ENCODE measurements at places on chromosomes 5 and 9. TPM values are rescaled to one million over a fixed set of nuclear protein-coding genes. Genes with fewer than 3 reads are reported as not detected.

The FAM174A gene
- total RNA-seq = 4.4 TPM

DNA sequence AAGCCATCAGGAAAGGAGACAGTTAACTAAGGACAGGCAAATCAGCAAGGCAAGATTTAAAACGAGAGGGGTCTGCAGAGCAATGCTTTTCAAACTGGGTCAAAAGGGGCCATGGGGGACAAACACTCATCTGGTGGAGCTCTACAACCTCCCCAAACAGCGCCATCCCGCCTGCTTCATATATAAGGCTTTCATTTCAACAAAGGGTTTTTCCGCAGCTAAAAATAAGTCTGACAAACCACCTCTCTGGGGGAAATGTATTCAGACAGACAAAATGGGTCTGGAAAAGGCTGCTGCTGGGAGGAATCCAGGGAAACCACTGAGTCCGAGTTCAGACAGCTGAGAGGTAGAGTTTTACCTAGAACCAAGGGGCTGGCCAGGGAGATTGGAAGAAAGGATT is 8.3 kb upstream of the SEPTIN8 start:
- H3K27ac ChIP-seq = no peak overlapping the region
- H3K4me3 ChIP-seq = no peak overlapping the region
- no peak for DNase-seq
- H3K36me3 ChIP-seq = no peaks in the 10 kb centered on the region
- H3K27me3 ChIP-seq = peaks cover 30% of the 10 kb centered on the region

- no peaks in the 10 kb centered on the region for H3K4me1 ChIP-seq
- no peak overlapping the region for H3K4me3 ChIP-seq
- DNase-seq = no peak
- H3K27ac ChIP-seq = no peak overlapping the region
- no peaks in the 10 kb centered on the region for H3K27me3 ChIP-seq
- no peaks in the 10 kb centered on the region for H3K36me3 ChIP-seq
Measured at GRCh38 chr5:92364986-92365550, 982.0 kb upstream of the ARRDC3 start.

DNA sequence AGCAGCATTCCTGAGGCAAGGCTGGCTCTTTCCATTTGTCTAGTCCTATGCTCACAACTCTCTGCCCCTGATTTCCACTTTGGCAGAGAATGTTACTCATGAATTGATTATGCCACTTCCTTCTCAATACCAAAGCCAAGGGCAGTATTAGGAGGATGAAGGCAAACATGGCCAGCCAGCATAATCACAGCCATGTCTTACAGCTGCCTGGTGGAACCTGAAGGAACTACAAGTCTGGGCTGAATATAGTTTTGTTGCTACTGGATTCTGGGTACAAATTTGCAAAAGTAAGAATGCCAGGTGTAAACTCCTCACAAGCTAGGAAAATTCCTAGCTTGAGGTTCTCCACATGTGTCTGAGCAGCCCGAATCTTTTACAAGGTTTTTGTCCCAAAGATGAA is 4.2 kb downstream of the SIL1 start:
- H3K4me3 ChIP-seq = no peak overlapping the region
- H3K4me1 ChIP-seq = peaks cover 19% of the 10 kb centered on the region
- no peak for DNase-seq
- H3K36me3 ChIP-seq = peaks cover 8% of the 10 kb centered on the region

DNA sequence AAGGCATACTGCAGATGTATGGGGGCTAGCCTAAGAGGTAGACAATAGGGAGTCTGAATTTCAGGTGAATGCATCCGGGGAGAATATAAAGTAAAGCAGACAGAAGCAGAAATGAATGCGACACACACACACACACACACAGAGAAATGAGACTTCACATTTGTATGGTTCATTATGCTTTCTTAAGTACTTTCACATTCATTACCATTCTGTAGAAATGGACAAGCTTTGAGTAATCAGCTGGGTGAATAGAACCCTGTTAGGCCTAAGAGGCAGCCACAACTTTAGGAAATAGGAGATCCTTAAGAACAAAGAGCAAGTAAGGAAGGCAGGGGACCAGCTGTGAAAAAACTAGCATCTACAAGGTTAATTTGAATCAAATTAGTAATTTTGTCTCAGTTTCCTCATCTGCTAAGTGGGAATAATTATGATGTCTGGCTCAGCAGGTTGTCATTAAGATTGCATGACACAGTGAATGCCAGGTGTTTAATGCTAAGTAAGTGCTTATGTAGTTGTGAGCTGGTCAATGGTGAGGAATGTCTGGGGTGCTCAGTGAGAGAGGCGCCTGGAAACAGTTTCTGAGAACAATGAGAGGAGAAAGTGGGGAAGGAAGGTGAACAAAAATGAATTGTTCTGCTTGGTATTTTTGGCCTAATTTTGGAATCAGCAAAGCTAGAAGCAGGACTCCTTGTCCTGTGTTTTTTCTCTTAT is 265.8 kb upstream of the CLINT1 start:
- no peak overlapping the region for H3K27ac ChIP-seq
- no peaks in the 10 kb centered on the region for H3K27me3 ChIP-seq
- H3K36me3 ChIP-seq = no peaks in the 10 kb centered on the region

Data from naive thymus-derived CD8-positive, alpha-beta T cell (primary cell).